ENCODE measurements at places on chromosomes 4 and X.

GRCh38 chrX:150693725-150694574 is 754 bp downstream of the MTMR1 start:
- DNase-seq = peak; percentile 72

DNA sequence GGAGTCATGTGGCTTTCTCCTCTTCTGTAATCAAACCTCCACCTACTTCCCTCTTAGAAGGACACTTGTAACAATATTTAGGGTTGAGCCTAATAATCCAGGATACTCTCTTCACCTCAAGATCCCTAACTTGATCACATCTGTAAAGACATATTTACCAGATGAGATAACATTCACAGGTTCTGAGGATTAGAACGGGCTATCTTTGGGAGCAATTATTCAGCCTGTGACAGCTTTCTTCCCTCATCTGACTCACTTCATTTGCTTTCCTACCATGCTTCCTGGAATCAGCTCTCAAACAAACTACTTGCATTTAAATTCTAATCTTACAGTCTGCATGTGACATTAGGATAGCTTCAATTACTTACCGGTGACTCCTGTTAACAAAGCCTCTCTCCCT is 133.5 kb upstream of the NDST3 start:
- DNase-seq = no peak

DNA sequence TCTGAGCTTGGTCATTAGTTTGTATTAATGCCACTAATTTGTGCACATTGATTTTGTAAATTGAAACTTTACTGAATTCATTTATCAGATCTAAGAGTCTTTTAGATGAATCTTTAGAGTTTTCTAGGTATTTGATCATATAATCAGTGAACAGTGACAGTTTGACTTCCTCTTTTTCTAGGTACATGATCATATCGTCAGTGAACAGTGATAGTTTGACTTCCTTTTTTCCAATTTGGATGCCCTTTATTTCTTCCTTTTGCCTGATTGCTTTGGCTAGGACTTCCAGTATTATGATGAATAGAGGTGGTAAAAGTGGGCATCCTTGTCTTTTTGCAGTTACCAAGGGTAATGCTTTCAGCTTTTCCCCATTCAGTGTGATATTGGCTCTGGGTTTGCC is 421.4 kb upstream of the CPXCR1 start:
- DNase-seq = no peak

- no peak for DNase-seq
Measured at GRCh38 chr4:149176039-149176438, 639.6 kb downstream of the IQCM start.

- DNase-seq = no peak
Measured at GRCh38 chr4:32396507-32397070, 1676.4 kb downstream of the PCDH7 start.

DNA sequence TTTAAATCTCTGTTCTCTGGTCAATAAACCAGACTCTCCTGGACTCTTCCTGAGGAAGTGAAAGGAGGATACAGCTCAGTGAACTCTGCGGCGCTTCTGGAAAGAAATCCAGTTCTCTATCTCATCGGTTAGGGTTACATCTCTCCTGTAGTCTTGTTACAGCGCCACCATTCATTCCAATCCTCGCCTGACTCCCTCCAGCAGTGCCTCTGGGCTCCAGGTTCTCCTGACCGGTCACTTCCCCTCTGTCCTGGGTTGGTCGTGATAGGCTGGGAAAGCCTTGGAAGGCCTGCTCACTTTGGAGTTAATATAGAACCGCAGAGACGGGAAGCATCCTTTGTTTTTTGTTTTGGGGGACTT is 97.0 kb upstream of the STOX2 start:
- no peak for DNase-seq

- no peak for DNase-seq
Measured at GRCh38 chr4:165656399-165656798, 216.6 kb upstream of the TLL1 start.

DNA sequence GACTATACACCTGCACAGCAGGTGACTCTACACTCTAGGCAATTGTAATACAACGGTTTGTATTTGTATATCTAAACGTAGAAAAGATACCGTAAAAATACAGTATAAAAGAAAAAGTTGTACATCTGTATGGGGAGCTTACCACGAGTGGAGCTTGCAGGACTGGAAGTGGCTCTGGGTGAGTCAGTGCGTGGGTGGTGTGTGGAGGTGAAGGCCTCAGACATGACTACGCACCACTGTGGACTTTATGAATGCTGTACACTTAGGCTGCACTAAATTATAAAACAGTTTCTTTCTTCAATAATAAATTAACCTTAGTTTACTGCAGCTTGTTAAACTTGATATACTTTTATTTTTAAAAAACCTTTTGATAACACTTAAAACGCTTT is 85.0 kb upstream of the FAT1 start:
- DNase-seq = no peak

DNA sequence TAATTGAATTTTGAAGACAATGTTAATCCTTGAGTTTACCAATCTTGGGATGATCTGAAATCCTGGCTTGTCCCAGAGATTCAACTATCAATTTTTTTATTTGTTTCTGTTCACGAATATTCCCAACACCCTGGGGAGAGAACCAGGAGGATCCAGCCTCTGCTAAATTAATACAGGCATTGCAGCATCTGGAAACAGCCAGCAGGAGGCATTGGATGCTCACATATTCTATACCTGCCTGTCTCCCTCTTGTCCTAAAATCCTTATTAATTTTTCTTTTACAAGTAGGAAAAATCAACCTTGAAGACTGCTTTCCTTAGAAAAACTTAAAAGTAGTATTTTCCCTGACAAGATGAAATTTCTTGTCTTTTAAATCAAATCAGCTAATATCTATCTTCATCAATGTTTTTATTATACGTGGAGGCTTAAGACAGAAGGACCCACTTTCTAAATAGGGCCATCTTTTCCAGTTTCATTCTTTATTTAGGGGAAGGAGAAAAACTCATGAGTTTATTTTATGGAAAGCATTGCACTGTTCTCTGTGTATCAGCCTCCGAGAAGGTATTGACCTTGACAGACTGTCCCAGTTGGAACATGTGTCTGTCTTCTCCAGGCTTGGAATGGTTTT is 102.4 kb downstream of the CLNK start:
- no peak for DNase-seq

GRCh38 chrX:36847496-36847895 is 160.7 kb upstream of the FAM47C start:
- no peak for DNase-seq

- no peak for DNase-seq
Measured at GRCh38 chrX:50721764-50722521, 92.1 kb downstream of the SHROOM4 start.

DNA sequence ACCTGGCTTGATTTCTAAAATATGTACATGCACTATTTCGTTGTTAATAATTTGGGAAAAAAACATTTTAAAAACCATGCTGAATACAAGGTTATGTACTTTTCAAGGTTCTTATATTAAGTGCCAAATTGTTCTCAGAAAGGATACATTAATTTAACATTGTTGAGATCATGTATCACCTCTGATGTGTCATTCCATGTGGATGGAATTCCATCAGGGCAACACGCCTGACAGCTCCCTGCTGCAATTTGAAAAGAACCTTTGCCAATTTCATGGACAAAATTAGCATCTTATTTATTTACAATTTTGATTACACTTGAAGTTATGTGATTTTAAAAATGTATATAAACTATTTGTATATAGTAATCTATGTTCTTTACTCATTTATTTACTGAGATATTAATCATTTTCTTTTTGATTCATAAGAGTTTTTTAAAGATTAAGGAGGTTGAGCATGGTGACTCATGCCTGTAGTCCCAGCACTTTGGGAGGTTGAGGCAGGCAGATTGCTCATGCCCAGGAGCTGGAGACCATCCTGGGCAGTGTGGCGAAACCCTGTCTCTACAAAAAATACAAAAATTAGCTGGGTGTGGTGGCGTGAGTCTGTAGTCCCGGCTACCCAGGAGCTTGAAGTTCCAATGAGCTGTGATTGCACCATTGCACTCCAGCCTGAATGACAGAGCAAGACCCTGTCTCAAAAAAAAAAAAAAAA is 142.8 kb downstream of the ENPP6 start:
- DNase-seq = no peak

GRCh38 chrX:78624962-78625909 is 33.9 kb downstream of the RTL3 start:
- DNase-seq = no peak

GRCh38 chr4:101064541-101065180 is 282.7 kb downstream of the PPP3CA start:
- no peak for DNase-seq

- DNase-seq = no peak
Measured at GRCh38 chr4:139966383-139966782, 187.6 kb downstream of the MAML3 start.

- peak; percentile 2 for DNase-seq
Measured at GRCh38 chrX:100413229-100413628, 3.2 kb upstream of the PCDH19 start.

- peak; percentile 16 for DNase-seq
Measured at GRCh38 chrX:153726286-153727122, 1.8 kb downstream of the ABCD1 start.

DNA sequence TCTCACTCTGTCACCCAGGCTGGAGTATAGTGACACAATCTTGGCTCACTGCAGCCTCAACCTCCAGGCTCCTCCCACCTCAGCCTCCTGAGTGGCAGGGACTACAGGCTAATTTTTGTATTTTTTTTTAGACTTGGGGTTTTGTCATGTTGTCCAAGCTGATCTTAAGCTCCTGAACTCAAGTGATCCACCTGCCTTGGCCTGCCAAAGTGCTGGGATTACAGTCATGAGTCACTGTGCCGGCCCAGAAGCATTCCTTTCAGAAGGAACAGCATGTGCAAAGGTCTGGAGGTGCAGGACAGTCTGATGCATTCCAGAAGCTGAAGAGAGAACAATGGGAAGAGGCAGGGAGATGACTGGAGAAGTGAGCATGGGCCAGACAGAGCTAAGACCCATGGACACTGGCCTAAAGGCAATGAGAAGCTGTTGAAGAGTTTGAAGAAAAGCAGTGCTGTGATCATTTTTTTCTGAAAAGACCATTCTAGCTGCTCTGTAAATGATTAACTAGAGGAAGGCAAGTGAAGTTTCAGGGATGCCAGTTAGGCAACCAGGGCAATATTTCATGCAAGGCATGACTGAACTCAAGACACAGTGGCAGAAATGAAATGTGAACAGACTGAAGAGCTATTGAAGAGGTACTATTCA is 43.2 kb downstream of the MANBA start:
- DNase-seq = no peak

DNA sequence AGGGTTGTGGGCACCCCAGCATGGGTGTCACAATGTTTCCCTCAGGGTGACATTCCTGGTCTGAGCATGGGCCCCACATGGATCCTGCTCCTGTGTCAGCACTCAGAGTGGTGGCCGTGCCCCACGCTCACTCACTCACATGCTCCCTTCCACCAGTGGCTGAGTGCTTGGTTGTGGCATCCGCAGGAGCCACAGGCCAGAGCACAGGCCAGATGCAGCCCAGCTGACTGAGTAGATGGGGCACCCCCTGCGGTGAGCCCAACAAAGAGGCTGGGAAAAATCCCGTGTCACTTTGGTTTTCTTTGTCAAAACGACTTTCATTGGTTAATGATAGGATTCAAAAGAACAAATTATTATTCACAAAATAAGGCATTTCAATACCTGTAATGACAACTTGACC is 204.6 kb upstream of the ANXA10 start:
- DNase-seq = no peak

GRCh38 chr4:48976041-48976440 is 10.0 kb upstream of the CWH43 start:
- no peak for DNase-seq

GRCh38 chr4:164056426-164057142 is 562.1 kb downstream of the TMA16 start:
- no peak for DNase-seq

- DNase-seq = no peak
Measured at GRCh38 chrX:110311437-110312230, 6.3 kb downstream of the AMMECR1 start.

- no peak for DNase-seq
Measured at GRCh38 chrX:1614927-1615326, at the start of gene ASMT. TSS of gene ASMT (plus strand) at chrX:1615059. CDS start at chrX:1615200, 141 bp downstream.

Measured in NK-92 treated with Interleukin-12 subunit alpha and Interleukin-12 subunit beta, amount 100 ng/mL, for 24 hours (cell line).